ENCODE measurements at places on chromosomes 6 and 20.

GRCh38 chr20:49676581-49677291, 36.9 kb downstream of the B4GALT5 start:
- no peaks in the 10 kb centered on the region for H3K27me3 ChIP-seq
- H3K27ac ChIP-seq = peak overlapping the region; percentile 69
- H3K4me1 ChIP-seq = peaks cover 53% of the 10 kb centered on the region
- DNase-seq = peak; percentile 27
- peak overlapping the region; percentile 7 for H3K4me3 ChIP-seq

DNA sequence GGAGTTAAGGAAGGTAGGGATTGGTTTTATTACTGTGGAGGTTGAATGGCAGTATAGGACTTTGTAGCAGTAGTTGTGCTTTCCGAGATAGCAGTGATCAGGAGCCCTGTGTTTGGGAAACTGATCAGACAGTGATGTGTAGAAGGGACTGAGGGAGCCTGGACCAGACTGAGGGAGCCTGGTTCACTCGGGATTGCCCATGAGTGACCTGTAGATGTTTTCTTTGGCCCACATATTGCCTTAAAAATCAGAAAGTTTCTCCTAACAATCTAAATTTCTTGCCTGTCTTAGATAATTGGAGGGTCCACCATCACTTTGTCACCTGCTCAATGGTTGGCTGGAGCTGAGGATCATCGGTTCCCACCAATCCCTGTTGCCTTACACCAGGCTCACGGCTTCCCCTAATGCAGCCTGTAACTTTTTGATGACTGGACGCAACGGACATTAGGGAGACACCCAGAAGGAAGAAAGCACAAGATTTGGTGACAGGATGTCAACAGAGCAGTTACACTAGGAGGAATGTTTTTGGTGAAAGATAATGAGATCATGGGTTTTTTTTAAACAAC, 1.1 kb downstream of the CDS2 start:
- peak overlapping the region; percentile 84 for H3K4me3 ChIP-seq
- H3K27ac ChIP-seq = peak overlapping the region; percentile 99
- H3K4me1 ChIP-seq = peaks cover 26% of the 10 kb centered on the region
- no peaks in the 10 kb centered on the region for H3K27me3 ChIP-seq

- no peak overlapping the region for H3K27ac ChIP-seq
- no peaks in the 10 kb centered on the region for H3K4me1 ChIP-seq
- no peak overlapping the region for H3K4me3 ChIP-seq
- no peaks in the 10 kb centered on the region for H3K27me3 ChIP-seq
- no peaks in the 10 kb centered on the region for H3K36me3 ChIP-seq
- no peak for DNase-seq
These were observed 123.9 kb upstream of the SASH1 start for GRCh38 chr6:148218542-148219258.

GRCh38 chr6:6001443-6001842, 5.3 kb downstream of the NRN1 start:
- no peak overlapping the region for H3K4me3 ChIP-seq
- H3K36me3 ChIP-seq = no peaks in the 10 kb centered on the region
- H3K27ac ChIP-seq = no peak overlapping the region
- peaks cover 98% of the 10 kb centered on the region for H3K27me3 ChIP-seq

- DNase-seq = no peak
- no peaks in the 10 kb centered on the region for H3K4me1 ChIP-seq
- H3K4me3 ChIP-seq = no peak overlapping the region
- H3K36me3 ChIP-seq = no peaks in the 10 kb centered on the region
- H3K27me3 ChIP-seq = no peaks in the 10 kb centered on the region
- no peak overlapping the region for H3K27ac ChIP-seq
These were observed 30.2 kb downstream of the SULF2 start for GRCh38 chr20:47754946-47755652.

GRCh38 chr6:162177746-162178145, 549.8 kb downstream of the PRKN start:
- no peaks in the 10 kb centered on the region for H3K4me1 ChIP-seq
- H3K27me3 ChIP-seq = no peaks in the 10 kb centered on the region
- H3K4me3 ChIP-seq = no peak overlapping the region
- no peak overlapping the region for H3K27ac ChIP-seq
- no peak for DNase-seq

DNA sequence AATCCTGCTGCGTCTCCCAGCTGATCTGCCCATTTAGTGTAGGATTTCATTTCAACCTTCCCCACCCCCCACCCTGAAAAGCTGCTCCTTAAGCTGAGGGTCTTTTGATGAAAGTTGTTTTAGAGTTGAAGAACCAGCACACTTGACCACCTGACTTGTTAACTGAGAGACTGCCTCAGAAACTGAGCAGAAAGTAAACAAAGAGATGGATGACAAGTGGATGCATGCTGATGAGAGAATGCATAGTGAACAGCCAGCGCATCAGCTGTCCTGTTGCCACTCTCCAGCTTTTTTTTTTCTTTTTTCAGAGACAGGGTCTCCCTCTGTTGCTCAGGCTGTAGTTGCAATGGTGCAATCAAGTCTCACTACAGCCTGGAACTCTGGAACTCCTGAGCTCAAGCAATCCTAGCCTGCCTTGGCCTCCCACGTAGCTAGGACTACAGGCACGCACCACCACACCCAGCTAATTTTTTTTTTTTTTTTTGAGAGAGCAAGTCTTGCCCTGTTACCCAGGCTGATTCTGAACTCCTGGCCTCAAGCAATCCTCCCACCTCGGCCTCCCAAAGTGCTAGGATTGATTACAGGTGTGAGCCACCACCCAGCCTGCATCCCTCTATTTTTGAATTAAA, 9.5 kb downstream of the RPL10A start:
- no peak for DNase-seq
- H3K27me3 ChIP-seq = no peaks in the 10 kb centered on the region
- no peak overlapping the region for H3K4me3 ChIP-seq
- H3K27ac ChIP-seq = no peak overlapping the region
- H3K4me1 ChIP-seq = no peaks in the 10 kb centered on the region

GRCh38 chr6:37050045-37050853, 44.8 kb downstream of the FGD2 start:
- DNase-seq = peak; percentile 64
- H3K27me3 ChIP-seq = no peaks in the 10 kb centered on the region
- H3K4me1 ChIP-seq = peaks cover 71% of the 10 kb centered on the region
- peak overlapping the region; percentile 75 for H3K4me3 ChIP-seq
- H3K36me3 ChIP-seq = no peaks in the 10 kb centered on the region

- peak overlapping the region; percentile 66 for H3K4me3 ChIP-seq
- peaks cover 4% of the 10 kb centered on the region for H3K36me3 ChIP-seq
- no peaks in the 10 kb centered on the region for H3K27me3 ChIP-seq
- peaks cover 10% of the 10 kb centered on the region for H3K4me1 ChIP-seq
- peak overlapping the region; percentile 28 for H3K27ac ChIP-seq
- peak; percentile 21 for DNase-seq
These were observed 336 bp upstream of the LY6G5C start for GRCh38 chr6:31681135-31681671.

- H3K4me1 ChIP-seq = peaks cover 22% of the 10 kb centered on the region
- H3K27ac ChIP-seq = peak overlapping the region; percentile 94
- DNase-seq = no peak
- peak overlapping the region; percentile 76 for H3K4me3 ChIP-seq
- no peaks in the 10 kb centered on the region for H3K36me3 ChIP-seq
- H3K27me3 ChIP-seq = no peaks in the 10 kb centered on the region
These were observed 3.1 kb upstream of the MRGBP start for GRCh38 chr20:62792940-62793756.

- H3K4me3 ChIP-seq = no peak overlapping the region
- H3K27ac ChIP-seq = no peak overlapping the region
- H3K4me1 ChIP-seq = peaks cover 17% of the 10 kb centered on the region
- H3K27me3 ChIP-seq = no peaks in the 10 kb centered on the region
- H3K36me3 ChIP-seq = peaks cover 25% of the 10 kb centered on the region
- DNase-seq = no peak
These were observed 28.4 kb downstream of the POFUT1 start for GRCh38 chr20:32236048-32236533.

GRCh38 chr6:44649365-44650025, 262.0 kb downstream of the CDC5L start:
- H3K4me3 ChIP-seq = no peak overlapping the region
- H3K36me3 ChIP-seq = no peaks in the 10 kb centered on the region
- H3K27me3 ChIP-seq = no peaks in the 10 kb centered on the region
- H3K4me1 ChIP-seq = no peaks in the 10 kb centered on the region
- no peak overlapping the region for H3K27ac ChIP-seq
- DNase-seq = no peak

- no peaks in the 10 kb centered on the region for H3K4me1 ChIP-seq
- peaks cover 7% of the 10 kb centered on the region for H3K27me3 ChIP-seq
- DNase-seq = no peak
- no peak overlapping the region for H3K4me3 ChIP-seq
These were observed 54.4 kb upstream of the SLCO4A1 start for GRCh38 chr20:62587757-62588402.
